8988T (cell line): ENCODE measurements at places on chromosomes 12 and 14.

DNA sequence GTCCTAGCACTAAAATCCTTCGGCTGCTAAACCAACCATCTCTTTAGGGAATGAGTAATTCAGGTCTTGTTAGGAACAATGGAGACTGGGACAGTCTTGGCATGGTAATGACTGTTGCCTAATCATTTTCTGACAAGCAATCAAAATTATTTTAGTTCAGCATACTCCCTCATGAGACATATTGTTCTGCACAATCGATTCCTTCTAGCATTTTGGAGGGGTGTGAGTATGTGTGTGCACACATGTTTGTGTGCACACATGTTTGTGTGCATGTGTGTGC lies 2.1 kb upstream of the KRT1 start:
- DNase-seq: no peak

GRCh38 chr12:62758216-62758615 lies 176.7 kb downstream of the PPM1H start:
- DNase-seq: no peak

GRCh38 chr14:49506650-49507049 lies 79.5 kb downstream of the RPS29 start:
- DNase-seq: no peak

DNA sequence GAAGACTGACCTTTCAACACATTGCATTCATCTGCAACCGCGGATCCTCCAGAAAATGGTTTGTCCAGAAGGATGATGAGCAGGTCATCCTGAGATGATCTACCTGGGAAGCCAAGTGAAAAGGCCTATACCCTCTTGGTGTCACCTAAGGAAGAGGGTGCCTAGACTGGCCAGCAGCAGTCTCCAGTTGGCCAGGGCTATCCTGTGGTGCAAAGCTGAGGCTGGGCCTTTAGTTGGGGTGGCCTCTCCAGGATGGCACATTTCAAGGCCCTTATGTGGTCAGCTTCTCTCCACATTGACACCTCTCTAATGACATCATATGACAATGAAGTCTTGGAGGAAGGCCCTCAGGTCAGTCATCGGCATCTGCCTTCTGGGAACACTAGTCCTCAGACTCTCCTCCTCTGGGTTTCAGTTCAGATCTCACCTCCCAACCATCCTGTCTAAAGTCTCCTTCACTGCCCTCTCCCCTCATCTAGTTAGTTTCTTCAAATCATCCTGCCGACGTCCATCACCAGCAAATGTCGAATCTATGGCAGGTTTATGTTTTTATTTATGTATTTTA lies 3.3 kb upstream of the SLC22A17 start:
- no peak for DNase-seq

DNA sequence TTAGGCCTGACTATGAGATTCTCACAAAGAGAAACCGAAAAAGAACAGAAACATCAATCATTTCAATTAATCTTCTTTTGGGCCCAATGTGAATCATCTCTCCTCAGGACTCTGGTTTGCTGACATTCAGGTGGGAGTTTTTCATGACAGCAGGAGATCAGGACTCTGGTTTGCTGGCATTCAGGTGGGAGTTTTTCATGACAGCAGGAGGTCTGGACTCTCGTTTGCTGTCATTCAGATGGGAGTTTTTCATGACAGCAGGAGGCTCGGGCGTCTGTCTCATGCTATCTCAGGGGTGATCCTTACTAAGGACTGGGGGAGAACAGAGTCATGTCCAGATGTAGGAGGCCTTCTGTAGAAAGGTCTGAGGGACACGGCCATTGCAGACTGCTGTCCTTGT lies 40.1 kb upstream of the PARP11 start:
- no peak for DNase-seq

GRCh38 chr12:124675881-124676713 lies 108.7 kb upstream of the NCOR2 start:
- DNase-seq: no peak

GRCh38 chr12:6424866-6425265 lies 19.9 kb upstream of the CD27 start:
- DNase-seq: no peak

GRCh38 chr12:108268397-108268796 lies 70.7 kb downstream of the CMKLR1 start:
- no peak for DNase-seq
